ENCODE measurements at places on chromosomes 6 and 20.

GRCh38 chr20:17226410-17227218, at the start of gene PCSK2:
PCSK2 (plus strand) TSS chr20:17227040; CDS start chr20:17227306, 266 bp downstream.
- DNase-seq = no peak

- no peak for DNase-seq
These were observed 350.3 kb downstream of the KIF16B start for GRCh38 chr20:16222859-16223411.

DNA sequence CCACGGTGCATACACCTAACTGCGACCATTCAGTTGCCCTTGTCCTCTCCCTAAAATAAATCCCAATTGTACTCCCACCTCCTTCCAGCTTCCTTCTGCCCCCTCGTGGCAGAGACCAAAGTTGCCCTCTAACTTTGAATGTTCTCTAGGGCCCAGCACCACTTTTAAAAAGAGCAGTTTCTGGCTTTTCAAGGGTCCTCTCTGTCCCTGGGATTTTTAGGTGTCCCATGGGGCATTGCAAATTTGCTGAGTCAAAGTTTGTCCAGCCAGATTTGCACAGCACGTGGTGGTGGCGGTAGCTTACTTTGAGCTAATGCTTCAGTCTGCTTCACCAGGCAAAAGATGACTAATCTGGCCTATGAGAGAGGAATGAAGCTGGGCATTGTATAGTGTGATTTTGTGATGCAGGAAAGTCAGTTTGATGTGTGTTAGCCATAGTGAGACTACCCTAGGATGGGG, 100.2 kb downstream of the PERP start:
- no peak for DNase-seq

DNA sequence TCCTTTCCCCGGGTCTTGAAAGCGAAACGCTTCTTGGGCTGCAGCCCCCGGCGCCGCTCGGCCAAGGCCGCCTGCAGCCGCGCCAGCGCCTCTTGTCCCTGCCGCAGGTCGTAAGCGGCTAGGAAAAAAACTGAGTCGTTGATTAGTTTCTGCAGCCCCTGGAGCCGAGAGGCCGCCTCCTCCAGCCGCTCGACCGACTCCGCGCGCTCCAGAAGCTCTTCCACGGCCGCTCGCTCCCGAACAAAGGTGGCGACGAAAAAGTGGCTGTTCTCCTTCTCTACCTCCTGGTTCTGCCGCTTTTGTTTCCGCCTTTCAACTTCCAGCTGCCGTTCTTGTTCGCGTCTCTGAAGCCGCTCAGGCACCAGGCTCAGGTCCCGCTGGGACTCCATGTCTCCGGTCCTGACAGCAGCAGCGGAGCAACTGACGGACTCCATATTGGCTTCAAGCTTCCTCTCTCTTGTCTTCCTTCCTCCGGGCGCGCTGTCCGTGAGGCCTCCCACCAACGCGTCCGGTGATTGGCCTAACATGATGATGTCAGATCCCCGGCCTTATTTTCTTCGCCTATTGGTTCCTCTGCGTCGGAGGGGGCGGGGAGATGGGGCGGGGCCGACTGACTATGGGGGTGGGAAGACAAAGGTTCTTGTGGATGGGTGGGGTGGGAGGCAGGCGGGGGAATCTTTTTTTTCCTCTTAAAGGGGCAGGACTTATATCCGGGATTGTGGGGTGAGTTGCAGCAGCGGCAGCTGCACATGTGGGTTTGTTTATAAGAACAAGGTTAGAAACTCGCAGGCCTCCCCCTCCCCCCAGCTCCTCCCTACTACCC, at the start of gene TBCC:
TBCC (minus strand) TSS at position 464 of the 823 bp plus-strand sequence; CDS start at position 434, 30 bp downstream.
- DNase-seq = peak; percentile 47

DNA sequence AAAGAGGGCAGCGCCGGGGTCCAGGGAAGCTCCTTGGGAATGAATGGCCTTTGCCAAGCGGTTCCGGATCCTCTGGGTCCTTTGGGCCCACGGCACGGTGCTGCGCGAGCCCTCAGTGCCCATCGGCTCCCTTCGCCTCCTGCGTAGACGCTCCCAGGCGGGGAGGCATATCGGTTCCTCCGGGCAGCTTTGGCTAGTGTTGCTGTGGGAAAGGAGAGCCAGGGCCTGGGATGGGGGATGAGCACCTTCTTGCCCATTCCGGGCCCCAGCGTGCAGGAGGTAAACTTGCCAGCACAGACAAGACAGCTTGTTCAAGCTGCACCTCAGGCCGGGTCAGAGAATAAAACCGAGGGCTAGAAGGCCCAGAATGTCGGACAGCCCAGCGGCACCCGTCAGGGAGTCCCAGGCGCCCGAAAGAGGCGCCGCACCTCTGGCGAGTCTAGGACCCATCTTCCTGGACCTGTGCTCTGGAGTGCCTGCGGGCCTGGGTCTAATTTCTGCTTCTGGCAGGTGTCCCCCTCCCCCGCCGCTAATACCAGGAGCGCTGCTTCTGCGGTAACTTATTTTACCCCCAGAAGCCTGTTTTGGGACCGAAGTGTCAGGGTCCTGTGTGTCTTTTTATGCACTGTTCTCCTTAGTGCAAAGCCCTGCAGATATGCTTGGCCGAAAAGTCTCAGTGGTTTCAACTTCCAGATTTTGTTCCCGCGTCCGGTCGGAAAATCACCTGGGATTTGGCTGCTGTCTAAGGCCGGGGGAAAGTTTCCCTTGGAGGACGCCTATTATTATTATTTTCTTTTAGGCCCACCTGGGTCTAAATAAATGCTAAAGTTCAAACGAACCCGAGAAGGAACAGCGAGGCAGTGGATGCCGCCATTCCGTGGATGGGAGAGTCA, 1.7 kb upstream of the TFAP2C start:
- DNase-seq = no peak

DNA sequence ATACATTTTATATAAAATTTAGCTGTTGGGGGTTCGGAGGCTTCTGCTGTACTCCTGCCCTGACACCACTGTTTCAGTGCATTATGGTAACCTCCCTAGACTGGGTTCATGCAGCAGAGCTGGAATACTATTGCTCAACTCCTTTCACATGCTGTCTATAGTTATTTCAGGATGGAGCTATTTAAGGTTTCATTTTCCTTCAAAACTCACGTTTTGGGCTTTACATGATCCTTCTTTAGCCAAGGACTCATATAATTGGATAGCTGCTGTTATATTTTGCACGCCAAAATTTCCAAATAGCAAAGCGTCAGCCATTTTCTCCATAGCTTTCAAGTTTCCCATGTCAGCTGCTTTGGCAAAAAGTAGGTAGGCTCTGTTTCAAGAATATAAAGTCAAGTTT, 76.8 kb downstream of the SEL1L2 start:
- no peak for DNase-seq

GRCh38 chr20:5171064-5171789, 44.4 kb downstream of the CDS2 start:
- no peak for DNase-seq

DNA sequence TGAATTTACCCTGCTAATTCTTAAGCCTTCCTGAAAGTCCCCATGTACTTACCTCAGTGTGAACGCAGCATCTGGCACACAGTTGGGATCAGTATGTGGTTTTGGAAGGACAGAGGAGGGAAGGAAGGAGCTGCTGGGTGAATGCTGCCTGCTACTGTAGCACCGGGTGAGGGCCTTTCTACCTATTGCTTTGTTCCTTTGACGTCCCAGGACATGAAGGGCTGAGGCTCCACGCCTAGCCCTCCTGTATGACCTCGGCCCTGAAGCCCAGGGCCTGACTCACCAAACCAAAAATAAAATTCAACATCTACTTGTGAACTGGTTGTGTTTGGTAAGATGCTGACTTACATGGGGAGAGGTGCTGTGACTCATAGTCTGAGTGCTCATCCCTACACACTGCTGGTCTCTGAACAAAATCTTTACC, 51.1 kb downstream of the ARID1B start:
- no peak for DNase-seq

DNA sequence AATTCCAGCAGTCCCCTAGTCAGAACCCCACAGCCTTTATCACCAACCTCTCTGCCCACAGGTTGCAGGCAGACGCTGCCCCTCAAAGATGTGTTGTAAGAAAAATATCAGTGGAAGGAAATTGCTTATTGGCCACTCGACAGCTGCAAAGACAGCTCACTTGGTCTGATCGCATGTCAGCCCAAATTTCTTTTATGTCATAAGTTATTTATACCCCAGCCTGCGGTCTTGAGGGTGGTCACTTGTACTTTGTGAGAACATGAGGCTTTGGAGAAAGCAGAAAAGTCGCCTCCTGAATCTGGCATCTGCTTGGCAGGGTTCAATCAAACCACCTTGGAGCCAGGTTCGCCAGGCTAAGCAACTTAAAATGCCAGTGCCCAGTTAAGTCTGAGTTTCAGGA, 236.5 kb upstream of the CDH4 start:
- DNase-seq = no peak

- no peak for DNase-seq
These were observed 80.8 kb upstream of the KCNK16 start for GRCh38 chr6:39403304-39403703.

Measured in cortex of kidney (tissue), 1 donor.